ENCODE measurements at places on chromosomes 5 and 9. TPM values are rescaled to one million over a fixed set of nuclear protein-coding genes. Genes with fewer than 3 reads are reported as not detected.

SLC36A3 gene
- total RNA-seq: not detected

WNT8A gene
- total RNA-seq: not detected

PKD2L2 gene
- total RNA-seq: not detected

SPINK13 gene
- total RNA-seq: not detected

FGFR4 gene
- total RNA-seq: 6.4 TPM

DNAJC25 gene
- 9.8 TPM for total RNA-seq

PCDHGA7 gene
- 5.8 TPM for total RNA-seq

OR1J2 gene
- total RNA-seq: 0.42 TPM
